SJCRH30 (cell line): ENCODE measurements at places on chromosomes 1 and 21. TPM values are rescaled to one million over a fixed set of nuclear protein-coding genes. Genes with fewer than 3 reads are reported as not detected.

GRCh38 chr1:94039514-94039870 is 81.5 kb downstream of the ABCA4 start:
- H3K4me3 ChIP-seq: no peak overlapping the region
- no peaks in the 10 kb centered on the region; the same call in 1 of the 2 replicates for H3K27me3 ChIP-seq
- no peaks in the 10 kb centered on the region for H3K36me3 ChIP-seq
- H3K4me1 ChIP-seq: peaks cover 12% of the 10 kb centered on the region; the same call in 1 of the 2 replicates

DNA sequence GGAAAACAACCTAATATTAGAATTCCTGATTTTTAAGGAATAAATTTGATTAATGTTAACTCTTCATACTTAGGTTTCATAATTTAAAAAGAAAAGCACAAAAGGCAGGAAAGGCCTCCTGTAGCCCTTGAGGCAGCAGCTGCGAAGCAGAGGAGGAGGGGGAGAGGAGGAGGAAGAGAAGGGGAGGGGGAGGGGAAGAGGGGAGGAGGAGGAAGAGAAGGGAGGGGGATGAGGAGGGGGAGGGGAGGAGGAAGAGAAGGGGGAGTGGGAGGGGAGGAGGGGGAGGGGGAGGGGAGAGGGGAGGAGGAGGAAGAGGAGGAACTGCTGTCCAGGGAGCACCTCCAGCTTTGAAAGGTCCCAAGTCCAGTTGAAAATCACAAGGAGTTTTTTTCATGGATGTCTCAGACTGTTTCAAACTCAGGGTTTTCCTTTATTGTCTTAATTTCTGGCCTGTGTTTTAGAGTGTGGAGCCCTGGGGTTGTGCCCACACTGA is 35.1 kb upstream of the DIP2A start:
- H3K4me3 ChIP-seq: no peak overlapping the region
- peaks cover 27% of the 10 kb centered on the region for H3K36me3 ChIP-seq
- H3K27ac ChIP-seq: no peak overlapping the region
- H3K4me1 ChIP-seq: no peaks in the 10 kb centered on the region
- H3K27me3 ChIP-seq: no peaks in the 10 kb centered on the region

GRCh38 chr1:101050869-101051268 is 25.3 kb upstream of the DPH5 start:
- H3K4me3 ChIP-seq: no peak overlapping the region
- no peaks in the 10 kb centered on the region for H3K27me3 ChIP-seq
- peaks cover 2% of the 10 kb centered on the region; the same call in 1 of the 2 replicates for H3K36me3 ChIP-seq
- no peak for DNase-seq
- peaks cover 38% of the 10 kb centered on the region for H3K4me1 ChIP-seq

DNA sequence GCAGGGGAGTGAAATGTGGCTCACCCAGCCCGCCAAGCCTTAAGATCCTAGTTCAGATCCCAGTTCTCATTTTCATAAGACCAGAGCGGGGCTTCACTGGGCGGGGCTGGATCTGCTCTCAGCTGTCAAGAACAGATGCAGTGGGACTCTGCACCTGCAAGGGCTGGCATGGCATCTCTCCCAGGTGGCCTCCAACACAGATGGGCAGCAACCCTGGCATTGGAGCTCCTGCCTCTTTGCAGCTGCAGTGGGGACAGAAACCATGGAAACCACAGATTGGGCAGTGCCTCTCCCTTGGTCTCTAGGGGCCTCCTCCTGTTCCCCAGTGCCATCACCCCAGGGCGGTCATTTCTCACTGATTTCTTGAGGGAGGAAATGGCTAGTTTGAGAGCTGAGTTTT is 267.7 kb downstream of the PRDM2 start:
- no peaks in the 10 kb centered on the region for H3K36me3 ChIP-seq
- DNase-seq: no peak
- 0 out of 2 replicates have a peak, but pooled peaks cover 3% of the 10 kb centered on the region for H3K27me3 ChIP-seq
- no peak overlapping the region for H3K27ac ChIP-seq
- H3K4me3 ChIP-seq: no peak overlapping the region
- H3K4me1 ChIP-seq: no peaks in the 10 kb centered on the region

PIGK gene
- total RNA-seq: 40.7 and 49.4 TPM in 2 replicates

SLC1A7 gene
- 0.04 TPM in 1 of 2 replicates, not detected in the other for total RNA-seq
